CD4-positive, alpha-beta T cell treated with Interferon alpha-2 for 1 hour (primary cell): ENCODE measurements at places on chromosomes 11 and 22.
A peak's percentile ranks its signal among the peaks of the same experiment; 100 is the strongest.

- DNase-seq, result no peak
These were observed 35.5 kb upstream of the TTC12 start for GRCh38 chr11:113278925-113279324.

DNA sequence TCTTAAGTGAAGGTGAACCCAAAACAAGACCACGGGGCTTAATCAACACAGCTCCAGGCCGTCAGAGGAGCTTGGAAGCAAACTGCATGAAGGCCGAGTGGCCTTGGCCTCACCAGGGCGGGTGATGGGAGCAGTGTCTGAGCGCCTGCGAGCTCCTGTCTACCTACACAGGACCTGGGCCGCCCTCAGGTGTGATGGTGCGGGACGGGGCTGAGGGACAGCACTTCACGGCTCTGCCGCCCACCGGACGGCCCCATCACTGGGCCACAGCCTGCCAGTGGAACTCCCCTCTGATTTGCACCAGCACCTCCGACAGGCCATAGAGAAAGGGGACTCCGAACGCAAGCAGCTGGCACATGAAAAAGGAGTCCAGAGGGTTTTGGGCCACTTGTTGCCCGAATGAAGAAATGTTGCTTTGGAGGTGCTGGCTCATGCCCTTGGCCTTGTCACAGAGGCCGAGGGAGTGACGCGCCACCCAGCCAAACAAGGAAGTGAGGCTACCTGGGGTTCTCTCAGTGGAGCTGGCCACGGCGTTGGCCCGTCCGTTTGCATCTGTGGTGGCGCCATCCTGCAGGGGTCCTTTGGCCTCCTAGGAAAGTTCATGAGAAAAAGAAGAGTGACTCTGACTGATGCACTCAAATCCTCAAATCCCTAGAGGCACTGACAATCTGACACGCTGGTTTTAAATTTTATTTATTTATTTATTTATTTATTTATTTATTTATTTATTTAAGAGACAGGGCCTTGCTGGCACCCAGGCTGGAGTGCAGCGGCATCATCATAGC is 90.3 kb upstream of the BID start:
- no peak for DNase-seq

- DNase-seq, result no peak
These were observed 11.5 kb downstream of the RELT start for GRCh38 chr11:73387594-73388264.

DNA sequence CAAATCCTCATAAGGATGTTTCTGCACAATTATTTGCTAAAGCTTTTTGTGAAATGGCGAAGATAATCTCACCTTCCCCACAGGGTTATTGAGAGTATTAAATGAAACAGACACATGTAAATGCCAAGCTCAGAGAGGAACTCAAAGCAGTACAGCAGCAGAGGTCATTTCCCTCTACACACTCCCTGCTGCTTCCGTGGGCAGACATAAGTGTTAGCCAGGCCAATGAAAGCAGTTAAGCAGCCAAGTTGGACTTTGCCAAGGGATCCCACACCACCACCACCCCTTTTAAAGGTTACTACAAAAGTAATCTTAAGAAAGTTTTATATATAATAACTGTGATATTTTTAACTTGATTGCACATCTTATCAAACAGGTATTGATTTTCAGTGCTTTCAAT is 4.0 kb upstream of the FAM111A start:
- DNase-seq, result no peak

DNA sequence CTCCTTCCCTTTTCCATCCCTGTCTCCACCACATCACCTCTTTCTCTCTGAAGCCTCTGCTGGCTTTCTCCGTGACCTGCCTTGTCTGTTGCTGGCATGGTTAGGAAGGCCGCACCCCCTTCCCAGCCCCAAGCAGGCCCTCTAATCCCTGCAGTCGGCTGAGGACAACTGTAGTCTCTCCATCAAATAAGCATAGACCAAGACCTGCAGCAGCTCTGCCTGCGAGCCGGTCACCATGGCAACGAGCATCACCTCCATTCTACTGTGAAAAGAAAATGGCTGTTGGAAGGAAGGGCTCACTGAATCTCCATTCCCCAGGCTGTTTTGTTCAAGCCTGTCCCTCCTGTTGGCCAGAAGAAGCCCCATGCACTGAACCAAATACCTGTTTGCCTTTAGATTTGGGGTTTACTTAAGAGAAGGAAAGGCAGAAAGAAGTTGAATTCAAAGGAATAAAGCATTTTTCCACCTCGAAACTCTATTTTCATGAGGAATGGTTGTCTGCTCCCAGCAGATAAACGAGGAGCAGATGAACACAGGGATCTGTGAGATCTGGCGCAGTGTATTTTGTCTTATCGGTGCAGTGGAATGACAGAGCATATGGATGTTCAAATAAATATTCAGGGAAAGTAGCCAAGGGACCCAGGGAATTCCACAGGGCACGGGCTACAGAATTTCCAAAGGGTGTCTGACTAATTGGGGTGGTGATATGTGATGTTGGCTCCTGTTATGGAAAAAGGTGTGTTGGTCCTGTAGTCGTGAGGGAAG is 113.1 kb upstream of the TTC12 start:
- DNase-seq, result no peak

DNA sequence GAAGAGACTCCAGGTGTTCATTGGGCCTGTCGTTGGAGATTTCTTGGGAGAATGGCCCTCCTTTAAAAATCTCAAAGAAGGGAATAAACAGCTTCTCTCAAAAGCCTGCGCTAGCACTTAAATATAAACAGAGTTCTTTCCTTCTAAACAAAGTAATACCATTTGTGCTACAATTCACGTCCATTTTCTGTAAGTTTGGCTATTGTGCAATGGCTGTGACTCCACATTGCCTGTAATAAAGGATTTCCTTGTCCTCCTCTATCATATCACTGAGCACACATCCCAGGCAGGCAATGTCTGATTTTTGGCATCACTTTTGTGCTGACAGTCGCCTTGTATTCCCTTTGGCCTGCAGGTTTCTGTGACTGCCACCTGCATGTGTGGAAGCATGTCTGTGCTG is 4.9 kb upstream of the ADAMTS8 start:
- no peak for DNase-seq

DNA sequence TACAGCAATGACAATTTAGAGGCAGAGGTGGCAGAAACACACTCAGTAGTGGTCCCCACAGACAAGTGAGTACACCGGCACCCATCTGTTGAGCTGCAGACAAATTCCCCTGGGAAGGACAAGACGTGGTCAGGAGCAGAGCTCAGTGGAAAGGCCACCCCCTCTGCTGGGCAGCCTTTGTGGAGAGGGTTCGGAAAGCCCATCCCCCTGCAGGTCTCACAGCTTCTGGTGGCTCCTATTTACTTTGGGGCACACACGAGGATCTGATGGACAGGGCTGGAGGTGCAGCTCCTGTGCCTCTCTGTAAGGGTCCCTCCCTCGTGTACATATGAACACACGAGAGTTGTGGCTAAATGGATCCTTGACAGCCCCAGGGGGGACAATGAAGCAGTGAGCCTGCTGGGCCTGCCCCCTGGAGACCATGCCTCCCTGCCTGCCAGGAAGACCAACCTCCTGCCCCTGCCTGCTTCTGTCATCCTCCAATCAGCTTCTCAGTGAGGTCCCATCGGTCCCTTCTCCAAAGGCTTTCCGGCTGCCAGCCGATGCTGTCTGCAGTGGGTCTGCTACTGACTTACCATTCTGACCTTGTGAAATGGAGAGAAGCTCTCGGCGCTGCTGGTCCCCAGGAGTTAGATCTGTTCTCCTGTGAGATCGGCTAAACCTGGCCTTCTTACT is 161.5 kb downstream of the CACNA1I start:
- DNase-seq, result no peak

- DNase-seq, result no peak
These were observed 577.1 kb downstream of the NTM start for GRCh38 chr11:131947511-131947910.

- DNase-seq, result no peak
These were observed 148.3 kb downstream of the PKNOX2 start for GRCh38 chr11:125312812-125313211.

GRCh38 chr11:86630229-86630981 is 42.0 kb downstream of the ME3 start:
- DNase-seq, result no peak

DNA sequence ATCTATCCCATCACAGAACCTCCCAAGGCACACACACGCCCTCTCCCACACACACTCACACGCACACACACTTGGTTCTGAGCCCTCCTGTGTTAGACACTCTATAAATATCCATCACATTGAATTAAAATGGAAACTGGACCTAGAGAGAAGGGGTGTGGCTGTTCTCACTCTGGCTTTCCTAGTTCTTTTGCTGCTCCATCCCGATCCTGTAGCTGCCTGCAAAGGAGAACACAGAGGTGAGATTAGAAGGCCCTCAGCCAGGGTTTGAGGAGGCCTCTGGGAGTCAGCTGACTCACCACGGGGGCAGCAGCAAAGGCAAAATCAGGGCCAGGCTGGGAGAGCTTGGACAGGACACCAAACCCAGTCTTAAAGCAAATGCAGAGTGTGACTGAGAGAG is 192.3 kb upstream of the CADM1 start:
- no peak for DNase-seq

DNA sequence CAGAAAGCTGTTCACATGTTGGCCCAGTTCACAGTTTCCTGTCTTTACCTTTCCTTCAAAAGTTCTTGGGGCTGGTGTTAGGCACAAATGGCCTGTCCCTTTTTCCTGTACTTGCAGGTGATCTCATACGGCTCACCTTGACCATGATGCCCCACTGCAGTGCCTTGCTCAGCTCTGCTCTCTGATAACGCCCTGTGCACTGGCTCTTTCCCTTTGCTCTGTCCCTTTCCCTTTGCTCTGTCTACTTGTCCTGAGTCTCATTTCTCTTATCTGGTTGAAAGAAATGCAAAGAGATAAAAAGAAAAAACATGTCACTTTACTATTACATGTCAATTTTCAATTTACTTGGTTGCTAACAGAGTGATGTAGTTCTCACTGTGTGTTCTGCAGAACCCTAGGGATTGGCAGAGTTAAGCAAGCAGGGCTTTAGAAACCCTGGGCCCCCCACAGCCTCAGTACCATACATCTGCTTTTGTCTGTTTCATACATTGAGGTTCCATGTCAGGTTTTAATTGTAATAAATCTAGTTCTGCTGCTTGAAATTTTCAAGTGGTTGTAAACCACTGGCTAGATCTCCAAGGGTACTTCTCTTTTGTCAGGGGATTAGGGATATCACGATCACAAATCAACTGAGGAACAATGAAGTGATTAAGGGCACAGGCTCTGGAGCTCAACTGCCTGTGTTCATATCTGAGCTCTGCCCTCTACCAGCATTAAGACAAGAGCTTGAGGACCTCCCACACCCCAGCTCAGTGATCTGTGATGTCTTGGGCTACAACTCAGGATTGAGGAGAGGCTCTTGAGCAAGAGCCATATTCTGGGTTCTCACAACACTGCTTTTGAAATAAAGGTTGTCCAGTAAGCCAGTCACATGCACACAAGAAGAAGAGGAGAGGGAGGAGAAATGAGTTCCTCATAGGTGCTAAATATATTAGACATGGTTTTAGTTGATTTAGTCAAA is 16.3 kb upstream of the SORL1 start:
- DNase-seq, result no peak

DNA sequence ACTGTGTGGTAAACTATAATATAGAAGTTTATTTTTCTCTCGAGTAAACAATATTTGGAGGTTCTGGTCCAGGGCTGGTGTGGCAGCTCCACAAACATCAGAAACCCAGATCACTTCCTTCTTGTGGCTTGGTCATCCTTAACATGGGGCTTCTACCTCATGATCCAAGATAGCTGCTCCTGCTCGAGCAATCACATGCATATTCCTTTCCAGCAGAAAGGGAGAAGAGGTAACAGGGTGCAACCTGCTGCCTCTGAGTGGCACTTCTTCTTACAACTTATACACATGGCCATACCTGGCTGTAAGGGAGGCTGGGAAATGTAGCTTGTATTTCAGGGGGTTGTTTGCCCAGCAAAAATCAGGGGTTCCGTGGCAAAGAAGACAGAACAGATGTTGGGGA is 44.6 kb upstream of the SYT7 start:
- DNase-seq, result no peak

DNA sequence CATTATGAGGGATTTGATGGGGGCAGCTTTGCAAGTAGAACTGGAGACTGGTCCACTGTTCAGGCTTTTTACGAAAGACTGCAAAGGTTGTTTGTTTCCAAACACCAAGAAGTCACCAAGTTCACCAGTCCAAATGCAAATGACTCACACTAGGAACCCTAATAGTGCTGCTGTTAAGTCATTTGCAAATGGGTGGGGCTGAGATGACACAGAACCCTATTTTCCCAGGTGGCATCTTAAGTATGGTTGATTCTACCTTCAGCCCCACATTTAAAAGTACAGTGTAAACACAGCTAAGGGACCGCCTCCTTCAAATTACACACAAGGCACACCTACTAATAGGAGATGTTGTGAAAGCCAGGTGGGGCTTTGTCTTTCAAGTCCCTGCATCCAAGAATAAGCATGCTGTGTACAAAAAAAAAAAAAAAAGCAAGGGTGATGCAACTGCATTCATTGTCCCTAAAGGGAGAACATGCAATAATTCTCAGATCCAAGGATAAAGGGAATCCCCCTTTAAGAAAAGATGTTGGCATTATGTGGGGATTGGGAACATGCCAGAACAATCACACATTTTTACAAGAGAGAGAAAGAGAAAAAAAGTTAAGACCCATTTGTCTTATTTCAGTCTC is 27.3 kb downstream of the BDNF start:
- DNase-seq, result no peak

- peak; percentile 39 for DNase-seq
These were observed 2.8 kb downstream of the MALAT1 start for GRCh38 chr11:65501472-65502273.

GRCh38 chr11:34379079-34379478 is 21.3 kb upstream of the ABTB2 start:
- no peak for DNase-seq

- no peak for DNase-seq
These were observed 38.0 kb downstream of the CDKN1C start for GRCh38 chr11:2847561-2847960.

GRCh38 chr11:113448316-113448677 is 26.9 kb downstream of the DRD2 start:
- no peak for DNase-seq

- DNase-seq, result no peak
These were observed 16.2 kb downstream of the C11orf24 start for GRCh38 chr11:68255526-68255925.

- no peak for DNase-seq
These were observed 28.1 kb downstream of the TENM4 start for GRCh38 chr11:79412761-79413160.
